ENCODE measurements at places on chromosomes 3 and 15.

DNA sequence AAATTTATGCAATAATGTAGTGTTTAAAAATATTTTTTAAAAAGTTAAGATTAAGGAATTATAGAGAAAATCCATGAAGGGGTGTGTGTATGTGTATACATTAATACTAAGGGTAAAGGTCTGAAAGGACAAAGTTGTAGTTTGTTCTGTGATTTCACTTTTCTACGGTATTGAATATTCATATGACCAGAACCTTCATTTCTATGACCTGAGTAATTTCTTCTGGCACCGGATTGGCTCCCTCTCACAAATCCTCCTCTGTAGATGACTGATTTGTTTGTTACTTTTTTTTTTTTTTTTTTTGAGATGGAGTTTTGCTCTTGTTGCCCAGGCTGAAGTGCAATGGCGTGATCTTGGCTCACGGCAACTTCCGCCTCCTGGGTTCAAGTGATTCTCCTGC lies 20.9 kb downstream of the GMPS start:
- no peak for DNase-seq

- DNase-seq: no peak
Observed at GRCh38 chr3:130688697-130689470, 57.7 kb downstream of the PIK3R4 start.

GRCh38 chr3:130627143-130627855 lies 110.3 kb downstream of the COL6A6 start:
- no peak for DNase-seq

- DNase-seq: no peak
Observed at GRCh38 chr3:137948400-137949072, 61.4 kb upstream of the CLDN18 start.

GRCh38 chr3:156432563-156432962 lies 122.4 kb downstream of the SSR3 start:
- no peak for DNase-seq

- DNase-seq: no peak
Observed at GRCh38 chr3:23623844-23624243, 181.9 kb upstream of the UBE2E1 start.

DNA sequence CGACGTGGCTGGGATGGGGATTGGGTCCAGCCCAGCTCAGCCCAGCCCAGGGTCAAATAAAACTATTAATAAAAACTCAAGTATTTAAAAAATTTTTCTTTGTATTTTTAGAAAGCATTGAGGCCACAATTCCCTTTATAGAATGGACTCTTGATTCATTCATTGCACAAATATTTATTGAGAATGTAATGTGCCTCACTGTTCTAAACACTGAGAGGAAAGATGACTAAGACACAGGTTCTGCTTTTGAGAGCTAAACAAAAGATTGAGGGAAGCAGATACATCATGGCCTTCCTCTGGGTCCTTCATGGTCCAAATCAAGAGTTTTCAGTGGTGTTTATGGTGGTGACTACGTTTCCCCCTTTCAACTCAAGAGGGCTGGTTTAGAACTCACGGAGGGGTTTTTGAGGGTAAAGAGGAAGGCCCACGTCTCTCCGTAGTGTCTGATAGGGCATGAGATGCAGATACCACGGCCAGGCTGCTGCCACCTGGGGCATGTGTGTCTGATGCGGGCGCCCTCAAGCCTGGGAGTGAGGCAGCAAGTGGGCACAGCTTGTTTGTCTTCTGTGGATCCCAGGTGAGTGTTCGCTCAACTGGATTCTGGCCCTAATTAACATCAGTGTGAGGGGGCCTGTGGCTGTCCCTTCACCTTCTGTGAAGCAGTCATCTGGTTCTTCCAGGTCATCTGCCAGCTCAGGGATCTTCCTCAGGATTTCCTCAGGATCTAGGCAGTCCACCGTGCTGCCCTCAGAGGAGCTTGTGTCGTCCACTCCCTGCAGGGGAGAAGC lies 73.5 kb upstream of the SCN5A start:
- DNase-seq: no peak

DNA sequence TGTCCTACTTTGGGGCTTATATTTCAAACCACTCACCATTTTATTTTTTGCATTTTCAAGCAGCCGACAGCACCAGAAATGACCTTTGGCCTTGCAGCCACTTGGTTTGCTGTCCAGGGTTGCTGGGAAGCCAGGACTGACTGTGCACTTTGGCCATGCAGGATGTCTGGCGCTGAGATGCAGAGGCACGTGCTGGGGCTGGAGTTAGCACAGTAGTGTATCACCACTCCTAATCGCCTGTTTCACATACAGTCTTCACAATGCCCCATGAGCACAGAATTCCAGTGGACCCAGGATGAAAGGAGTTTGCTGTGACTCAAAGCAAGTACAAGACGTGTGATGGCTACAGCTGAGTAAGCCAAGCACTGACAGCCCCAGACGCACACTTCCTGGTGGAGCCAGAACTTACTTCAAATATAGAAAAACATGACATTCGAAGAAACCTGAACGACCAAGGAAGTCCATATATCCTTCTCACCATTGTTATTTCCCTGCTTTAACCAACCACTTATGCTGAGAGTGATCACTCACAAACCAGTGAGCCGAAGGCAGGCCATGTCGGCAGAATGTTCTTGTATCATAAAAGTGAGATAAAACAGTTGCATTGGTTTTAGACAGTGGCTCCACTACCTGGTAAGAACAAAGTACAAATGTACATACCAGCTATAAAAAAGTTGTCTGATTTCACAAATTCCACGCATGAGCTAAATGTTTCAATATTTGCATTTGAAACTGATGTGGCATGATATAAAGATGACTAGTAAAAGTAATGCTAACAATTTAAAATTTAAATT lies 16.0 kb downstream of the OCA2 start:
- no peak for DNase-seq

- peak; percentile 8 for DNase-seq
Observed at GRCh38 chr3:117553461-117553860, 843.9 kb downstream of the TUSC7 start.

- peak; percentile 6 for DNase-seq
Observed at GRCh38 chr3:85081191-85081906, 122.6 kb downstream of the CADM2 start.

GRCh38 chr3:59288951-59289350 lies 239.1 kb upstream of the CFAP20DC start:
- DNase-seq: no peak

- DNase-seq: peak; percentile 1
Observed at GRCh38 chr3:71008350-71008935, 575.1 kb downstream of the FOXP1 start.

- DNase-seq: peak; percentile 25
Observed at GRCh38 chr15:38164507-38164906, 88.1 kb upstream of the SPRED1 start.

GRCh38 chr3:128080323-128081080 lies 28.3 kb downstream of the SEC61A1 start:
- DNase-seq: peak; percentile 23

DNA sequence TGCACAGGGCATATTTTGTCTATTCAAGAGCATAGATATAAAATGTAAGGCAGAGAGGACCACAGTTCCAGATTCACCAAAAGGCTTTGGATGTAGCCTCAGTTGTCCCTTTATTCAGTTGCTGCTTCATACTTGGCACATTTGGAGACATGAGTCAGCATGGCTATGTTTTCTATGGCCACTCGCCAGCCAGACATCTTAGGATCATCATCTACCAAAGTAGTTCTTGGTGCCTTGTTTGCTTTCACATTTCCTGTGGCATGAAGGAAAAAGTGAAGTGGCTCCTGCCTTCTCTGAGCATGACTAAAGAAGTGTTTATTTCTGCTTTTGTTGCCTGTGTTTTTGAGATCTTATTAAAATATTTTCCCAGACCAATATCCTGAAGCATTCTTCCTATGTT lies 7.2 kb downstream of the SUSD5 start:
- DNase-seq: peak; percentile 26

DNA sequence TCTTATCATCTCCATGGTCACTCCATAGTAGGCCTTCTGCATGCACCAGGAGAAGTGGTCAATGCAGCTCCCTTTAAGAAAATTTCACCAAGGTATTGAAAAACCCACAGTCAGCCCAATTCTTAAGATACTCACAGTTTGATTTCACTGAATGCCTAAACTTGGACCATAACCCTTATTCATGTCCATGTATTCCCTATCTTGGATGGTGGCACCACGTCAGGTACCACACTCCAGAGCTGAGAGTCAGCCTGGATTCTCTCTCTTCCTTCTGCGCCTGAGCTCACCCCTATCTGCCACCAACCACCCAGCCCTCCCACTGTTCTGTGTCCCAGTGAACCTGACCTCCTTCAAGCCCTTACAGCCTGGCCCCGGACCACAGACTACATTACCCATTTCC lies 183.2 kb upstream of the NR2F2 start:
- DNase-seq: no peak

GRCh38 chr3:181457190-181457589 lies 254.5 kb upstream of the SOX2 start:
- DNase-seq: no peak

DNA sequence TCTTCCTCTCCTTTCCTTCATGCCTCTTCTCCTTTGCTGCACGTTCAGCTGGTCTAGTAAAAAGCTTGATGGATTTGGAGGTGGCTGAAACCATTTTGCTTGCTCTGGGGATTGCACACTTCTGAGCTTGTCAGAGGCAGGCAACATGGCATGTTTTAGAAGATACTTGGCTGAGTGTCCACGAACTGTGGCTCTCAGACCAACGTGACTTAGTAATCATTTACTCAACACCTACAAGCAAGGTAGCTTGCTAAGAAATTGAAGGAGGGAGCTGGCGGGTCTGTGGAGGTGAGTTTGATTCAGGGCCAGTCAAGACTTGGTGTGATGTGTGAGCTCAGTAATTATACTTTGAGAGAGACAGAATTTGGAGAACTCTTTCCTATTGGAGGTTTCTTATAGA lies 196.0 kb downstream of the LPP start:
- DNase-seq: no peak

- no peak for DNase-seq
Observed at GRCh38 chr3:49930168-49930690, 618 bp upstream of the MON1A start.

- no peak for DNase-seq
Observed at GRCh38 chr15:40949756-40950207, 3.5 kb upstream of the CHAC1 start.

DNA sequence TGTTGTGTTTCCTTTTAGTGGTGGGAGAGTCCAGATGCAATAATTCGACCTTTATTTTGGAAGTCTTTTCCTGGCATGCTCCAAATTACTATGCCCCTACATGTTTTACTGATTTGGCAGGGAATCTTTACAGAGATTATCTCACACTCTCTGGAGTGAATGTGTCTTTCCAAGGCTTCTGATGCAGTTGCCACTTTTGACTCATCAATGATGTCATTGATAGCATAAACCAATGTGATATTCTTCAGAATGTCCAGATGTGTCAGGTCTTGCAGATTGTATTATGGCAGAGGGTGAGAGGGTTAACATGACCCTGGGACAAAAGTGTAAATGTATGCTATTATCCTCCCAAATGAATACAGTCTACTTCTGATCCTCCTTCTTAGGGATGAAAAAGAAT lies 9.7 kb downstream of the RTP4 start:
- DNase-seq: no peak

DNA sequence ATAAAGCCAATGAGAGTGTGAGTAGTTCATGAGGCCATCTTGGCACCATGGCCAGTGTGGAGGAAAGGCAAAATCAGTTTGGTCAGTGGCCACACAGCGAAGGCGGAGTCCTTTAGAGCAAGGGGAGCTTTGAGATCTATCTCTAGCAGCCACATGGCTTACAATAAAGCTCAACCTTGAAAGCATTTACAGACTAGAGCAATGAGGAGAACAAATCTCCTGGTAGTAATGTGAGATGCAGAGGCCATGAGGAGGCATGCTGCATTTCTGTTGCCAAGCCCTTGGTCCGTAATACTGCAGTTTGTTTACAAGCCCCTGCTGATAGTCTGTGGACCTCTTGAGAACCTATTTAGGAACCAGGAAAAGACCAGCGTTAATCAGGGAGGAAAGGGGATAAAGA lies 381.5 kb upstream of the C2CD4B start:
- DNase-seq: no peak

GRCh38 chr3:133944641-133945380 lies 49.1 kb upstream of the RAB6B start:
- no peak for DNase-seq

DNA sequence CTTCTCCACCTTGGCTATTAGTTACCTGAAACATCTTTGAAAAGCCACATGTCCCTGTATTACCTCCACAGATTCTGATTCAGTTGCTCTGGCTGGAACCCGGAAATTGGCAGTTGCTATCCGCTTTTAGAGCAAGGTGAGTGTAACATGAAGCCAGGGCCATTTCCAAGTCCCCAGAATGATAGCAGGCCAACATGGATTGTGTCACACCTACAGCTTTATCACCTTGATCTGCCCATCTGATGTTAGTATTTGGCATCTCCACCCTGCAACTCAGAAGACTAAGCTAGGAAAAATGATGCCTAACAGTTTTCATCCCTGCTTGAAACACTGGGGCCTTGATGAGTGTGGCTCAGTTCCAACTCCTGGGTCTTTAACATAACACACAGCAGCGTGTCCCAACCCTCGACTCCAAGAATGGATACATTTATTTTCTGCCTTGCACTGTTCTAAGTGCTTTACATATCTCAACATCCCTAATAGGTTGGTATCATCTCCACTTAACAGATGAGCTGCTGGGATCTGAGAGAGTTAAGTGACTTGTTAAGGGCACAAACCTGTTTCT lies 21.3 kb upstream of the NUDT16 start:
- no peak for DNase-seq

DNA sequence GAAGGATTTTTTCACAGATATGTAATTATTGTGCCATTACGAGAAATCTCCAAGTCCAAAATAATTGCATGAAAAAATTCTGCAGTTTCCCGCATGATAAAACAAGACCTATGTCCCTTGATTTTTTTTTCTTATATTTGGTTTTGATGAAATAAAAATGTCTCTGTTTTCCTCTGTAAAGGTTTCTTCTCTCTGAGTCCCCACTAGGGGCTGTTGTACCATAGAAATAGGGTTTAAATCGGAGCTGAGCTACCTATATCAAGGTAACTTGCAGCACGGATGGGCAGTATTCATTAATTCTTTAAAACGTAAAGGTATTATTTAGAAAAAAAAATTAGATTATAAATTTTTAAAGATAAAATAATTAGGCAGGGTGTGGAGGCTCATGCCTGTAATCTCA lies 66.6 kb upstream of the IGF1R start:
- peak; percentile 31 for DNase-seq

- no peak for DNase-seq
Observed at GRCh38 chr15:88181613-88182012, 74.9 kb downstream of the NTRK3 start.

DNA sequence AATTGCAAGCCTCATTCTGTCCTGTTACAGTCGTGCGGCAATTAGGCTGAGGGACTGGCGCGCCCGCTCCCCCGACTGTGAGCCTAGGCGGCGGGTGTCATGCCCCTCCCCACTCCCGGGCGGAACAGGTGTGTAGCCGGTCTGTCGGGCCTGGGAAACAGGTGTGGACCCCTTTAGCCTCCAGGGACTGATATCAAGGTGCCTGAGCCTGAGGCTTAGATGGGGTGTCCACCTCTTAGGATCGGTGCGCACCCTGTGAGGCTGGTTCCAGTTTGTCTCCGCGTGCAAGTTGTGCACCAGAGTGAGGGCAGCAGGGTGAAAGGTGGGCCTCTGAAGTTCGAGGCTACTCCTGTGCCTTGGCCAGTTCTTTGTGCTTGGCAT lies 686 bp downstream of the VPS8 start:
- no peak for DNase-seq

GRCh38 chr3:128077202-128077624 lies 25.0 kb downstream of the SEC61A1 start:
- no peak for DNase-seq

- DNase-seq: no peak
Observed at GRCh38 chr15:80604583-80605575, 90.2 kb upstream of the ABHD17C start.

Measured in DMS53 (cell line).